Thymus (tissue), 14 donors: ENCODE measurements at places on chromosomes 11 and 22. TPM values are rescaled to one million over a fixed set of nuclear protein-coding genes. Genes with fewer than 3 reads are reported as not detected.
A peak's percentile ranks its signal among the peaks of the same experiment; 100 is the strongest.

- peaks cover 6% of the 10 kb centered on the region for H3K4me1 ChIP-seq
- H3K36me3 ChIP-seq = no peaks in the 10 kb centered on the region
- H3K27ac ChIP-seq = no peak overlapping the region
- peak overlapping the region; percentile 28 for H3K4me3 ChIP-seq
Measured at GRCh38 chr11:20131788-20132666, 28.2 kb downstream of the DBX1 start.

Gene DDIAS
- total RNA-seq = 8.1 TPM

Gene RBMXL2
- 0.09 TPM for total RNA-seq

DNA sequence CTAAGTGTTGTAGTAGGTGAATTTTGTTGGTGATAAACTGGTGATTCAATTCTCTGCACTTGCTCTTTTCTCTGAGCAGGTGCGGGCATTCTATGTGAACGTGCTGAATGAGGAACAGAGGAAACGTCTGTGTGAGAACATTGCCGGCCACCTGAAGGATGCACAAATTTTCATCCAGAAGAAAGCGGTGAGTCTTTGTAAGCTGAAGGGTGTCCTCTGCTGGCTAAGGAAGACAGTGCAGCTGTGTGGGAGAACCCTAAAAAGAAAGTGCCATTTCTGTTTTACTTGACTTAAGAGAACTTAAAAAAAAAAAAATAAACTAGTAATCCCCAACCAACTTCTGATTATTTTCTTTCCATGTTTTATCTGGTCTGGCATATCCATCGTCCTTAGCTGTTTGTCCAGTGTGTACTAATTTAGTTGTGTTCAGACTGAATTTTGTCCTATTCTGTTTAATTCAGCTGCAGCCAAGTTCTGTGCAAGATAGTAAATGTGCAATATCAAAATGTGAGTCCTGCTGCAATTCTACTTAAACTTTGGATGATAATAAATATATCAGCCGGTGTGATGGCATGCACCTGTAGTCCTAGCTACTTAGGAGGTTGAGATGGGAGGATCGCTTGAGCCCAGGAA lies 29.6 kb downstream of the CAT start:
- DNase-seq = peak; percentile 26
- H3K4me1 ChIP-seq = no peaks in the 10 kb centered on the region
- H3K4me3 ChIP-seq = no peak overlapping the region
- peaks cover 46% of the 10 kb centered on the region for H3K36me3 ChIP-seq
- H3K27me3 ChIP-seq = no peaks in the 10 kb centered on the region

DNA sequence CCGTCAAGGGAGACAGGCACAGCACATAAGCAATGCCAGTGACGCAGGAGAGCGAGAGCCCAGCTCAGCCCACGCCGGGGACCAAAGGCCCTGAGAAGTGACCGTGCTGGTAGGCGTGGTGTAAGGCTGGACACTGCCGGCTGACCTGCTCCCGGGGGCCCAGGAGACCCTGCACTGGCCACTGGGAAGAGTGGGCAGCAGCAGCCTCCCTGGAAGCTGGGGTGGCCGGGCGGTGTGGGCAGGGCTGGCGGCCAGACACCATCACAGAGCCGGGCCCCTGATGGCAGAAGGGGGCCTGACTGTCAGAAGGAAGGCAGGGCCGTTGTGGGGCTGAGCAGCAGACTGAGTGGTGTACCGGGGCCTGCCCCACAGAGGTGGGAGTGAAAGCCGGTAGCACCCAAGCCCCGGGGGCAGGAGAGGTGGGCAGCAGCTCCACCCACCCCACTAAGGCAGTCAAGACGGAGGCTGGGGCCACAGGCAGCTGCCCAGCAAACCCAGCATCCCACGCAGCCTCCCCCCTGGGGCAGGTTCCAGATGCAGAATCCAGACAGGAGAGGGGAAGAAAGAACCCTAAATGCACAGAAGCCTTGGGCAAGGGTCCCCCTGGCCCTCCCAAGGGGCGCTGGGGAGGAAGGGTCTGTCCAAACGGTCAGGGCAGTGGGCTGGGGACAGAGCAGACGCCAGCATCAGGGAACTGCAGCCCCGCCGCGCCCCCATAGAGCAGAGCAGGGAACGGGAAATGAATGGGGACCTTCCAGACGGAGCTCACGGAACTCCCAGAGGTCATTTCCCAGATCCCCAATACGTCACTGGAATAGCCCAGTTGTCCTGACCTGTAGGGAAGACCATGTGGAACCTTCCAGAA lies 205.2 kb downstream of the BRD1 start:
- no peak overlapping the region for H3K27ac ChIP-seq
- no peaks in the 10 kb centered on the region for H3K27me3 ChIP-seq
- no peak for DNase-seq
- no peak overlapping the region for H3K4me3 ChIP-seq
- peaks cover 18% of the 10 kb centered on the region for H3K36me3 ChIP-seq

DNA sequence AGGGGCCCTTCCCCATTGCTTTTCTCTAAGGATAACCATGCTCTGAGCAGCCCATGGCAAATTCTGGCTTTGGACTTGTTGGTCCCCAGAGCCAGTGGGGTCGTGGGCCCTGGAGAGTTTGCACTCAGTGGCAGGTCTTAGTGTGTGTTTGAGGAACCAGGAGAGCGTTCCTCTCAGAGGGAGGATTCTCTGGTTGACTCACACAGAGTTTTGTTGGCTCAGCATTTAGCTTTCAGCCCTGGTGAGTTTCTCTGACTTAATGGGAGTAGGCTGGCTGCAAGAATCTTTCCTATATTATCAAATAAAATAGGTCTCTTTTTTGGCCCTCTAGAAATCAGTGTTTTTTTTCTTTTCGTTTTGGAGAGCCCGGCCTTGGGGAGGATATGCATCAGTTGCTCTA lies 20.9 kb downstream of the ST14 start:
- H3K27me3 ChIP-seq = no peaks in the 10 kb centered on the region
- no peaks in the 10 kb centered on the region for H3K36me3 ChIP-seq
- H3K4me1 ChIP-seq = peaks cover 43% of the 10 kb centered on the region
- DNase-seq = no peak
- no peak overlapping the region for H3K4me3 ChIP-seq

Gene SHISAL1
- total RNA-seq = 0.33 TPM

GRCh38 chr22:48253573-48253972 lies 1491.1 kb downstream of the TBC1D22A start:
- no peak overlapping the region for H3K4me3 ChIP-seq
- H3K27ac ChIP-seq = no peak overlapping the region
- no peaks in the 10 kb centered on the region for H3K36me3 ChIP-seq
- peaks cover 8% of the 10 kb centered on the region for H3K4me1 ChIP-seq
- no peak for DNase-seq

DNA sequence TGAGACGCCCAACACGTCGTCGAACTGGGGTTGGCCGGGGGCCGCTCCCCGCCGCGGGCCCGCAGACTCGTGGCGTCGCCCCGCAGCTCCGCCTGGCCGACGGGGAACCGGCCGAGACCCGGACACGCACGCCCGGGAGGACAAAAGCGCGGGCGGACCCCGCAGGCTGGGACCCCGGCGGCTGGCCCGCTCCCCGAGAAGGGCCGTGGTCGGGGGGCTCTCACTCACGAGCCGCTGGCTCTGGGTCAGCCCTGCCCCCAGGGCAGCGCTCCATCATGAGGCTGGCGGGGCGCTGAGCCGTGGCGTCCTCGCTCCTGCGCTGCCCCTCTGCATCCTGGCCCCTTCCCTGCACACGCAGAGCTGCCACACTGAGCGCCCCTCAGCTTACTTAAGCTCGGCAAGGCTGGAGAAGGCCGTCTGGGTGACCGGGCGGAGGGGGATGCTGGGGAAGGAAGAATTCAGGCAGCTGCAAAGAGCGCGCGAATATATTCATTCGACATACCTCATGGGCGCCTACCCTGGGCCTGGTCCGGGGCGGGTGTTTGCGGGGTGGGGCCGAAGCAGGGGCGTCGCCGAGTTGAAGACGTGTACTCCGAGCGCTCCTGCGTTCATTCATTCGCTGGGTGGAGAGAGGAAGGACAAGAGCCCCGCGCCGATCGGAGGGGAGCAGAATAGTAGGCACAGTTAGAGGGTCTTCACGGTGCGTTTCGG lies 579 bp upstream of the CYB5R2 start:
- no peak for DNase-seq
- peaks cover 33% of the 10 kb centered on the region for H3K27me3 ChIP-seq
- no peak overlapping the region for H3K4me3 ChIP-seq
- H3K36me3 ChIP-seq = no peaks in the 10 kb centered on the region
- H3K27ac ChIP-seq = no peak overlapping the region

Gene MYO18B
- 13.8 TPM for total RNA-seq

- no peak overlapping the region for H3K27ac ChIP-seq
- H3K36me3 ChIP-seq = no peaks in the 10 kb centered on the region
- no peak overlapping the region for H3K4me3 ChIP-seq
- H3K27me3 ChIP-seq = no peaks in the 10 kb centered on the region
Measured at GRCh38 chr11:28621753-28622152, 513.6 kb downstream of the METTL15 start.

GRCh38 chr11:13003736-13004493 lies 5.2 kb upstream of the RASSF10 start:
- no peaks in the 10 kb centered on the region for H3K36me3 ChIP-seq
- no peak for DNase-seq
- H3K4me1 ChIP-seq = no peaks in the 10 kb centered on the region

- H3K36me3 ChIP-seq = no peaks in the 10 kb centered on the region
- peaks cover 43% of the 10 kb centered on the region for H3K27me3 ChIP-seq
Measured at GRCh38 chr11:61887839-61888494, 3.4 kb downstream of the FADS3 start.

Gene DEUP1
- total RNA-seq = 0.33 TPM

- H3K27me3 ChIP-seq = no peaks in the 10 kb centered on the region
- no peaks in the 10 kb centered on the region for H3K36me3 ChIP-seq
- H3K4me3 ChIP-seq = no peak overlapping the region
- H3K27ac ChIP-seq = no peak overlapping the region
Measured at GRCh38 chr11:123168241-123168640, 26.8 kb downstream of the CLMP start.
